Glomerular endothelial cell (primary cell): ENCODE measurements at places on chromosomes 12 and 14. TPM values are rescaled to one million over a fixed set of nuclear protein-coding genes. Genes with fewer than 3 reads are reported as not detected.

Gene KRT84
- total RNA-seq: not detected in 2 replicates

Gene NGB
- not detected in 2 replicates for total RNA-seq

Gene TNFRSF1A
- 204 and 214 TPM in 2 replicates for total RNA-seq

Gene MSI1
- total RNA-seq: not detected in 2 replicates

Gene BDKRB2
- 1.7 and 4.1 TPM in 2 replicates for total RNA-seq

Gene ANO4
- total RNA-seq: 0.05 and 1.6 TPM in 2 replicates

Gene RD3L
- not detected in 2 replicates for total RNA-seq

Gene ADAM21
- 0.12 and 0.19 TPM in 2 replicates for total RNA-seq

Gene ANKRD33
- 1.2 and 3.2 TPM in 2 replicates for total RNA-seq

Gene SYNE2
- total RNA-seq: 15.9 and 35.6 TPM in 2 replicates

Gene OR6C70
- total RNA-seq: not detected in 2 replicates

Gene NANOG
- 0.82 TPM in 1 of 2 replicates, not detected in the other for total RNA-seq

Gene GNB3
- total RNA-seq: 0.39 and 2.3 TPM in 2 replicates

Gene RHEBL1
- 1.7 and 2.3 TPM in 2 replicates for total RNA-seq

Gene SNRPF
- total RNA-seq: 9.4 and 13.4 TPM in 2 replicates

Gene OTOGL
- total RNA-seq: 0.06 and 0.10 TPM in 2 replicates

Gene KRT1
- not detected in 2 replicates for total RNA-seq

Gene MGAT4C
- 0.05 and 0.47 TPM in 2 replicates for total RNA-seq

Gene BEST3
- 0.06 and 0.82 TPM in 2 replicates for total RNA-seq

Gene LRCOL1
- total RNA-seq: not detected in 2 replicates

Gene OR6J1
- not detected in 2 replicates for total RNA-seq
